ELR (cell line): ENCODE measurements at places on chromosomes 3 and 15.

GRCh38 chr3:11619461-11619860 lies 24.3 kb downstream of the VGLL4 start:
- no peak for DNase-seq

DNA sequence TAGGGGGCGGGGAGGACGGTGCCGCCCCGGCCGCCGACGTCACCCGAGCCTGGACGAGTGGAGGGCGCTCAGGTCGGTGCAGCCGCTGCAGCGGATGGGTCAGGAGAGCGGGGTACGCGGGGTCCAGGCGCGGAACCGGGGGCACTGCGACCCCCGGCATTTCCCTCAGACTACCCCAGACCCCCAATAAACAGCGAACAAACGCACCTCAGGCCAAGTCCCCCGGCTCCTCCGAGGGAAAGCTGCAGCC lies 78.9 kb downstream of the IQSEC1 start:
- peak; percentile 24 for DNase-seq

DNA sequence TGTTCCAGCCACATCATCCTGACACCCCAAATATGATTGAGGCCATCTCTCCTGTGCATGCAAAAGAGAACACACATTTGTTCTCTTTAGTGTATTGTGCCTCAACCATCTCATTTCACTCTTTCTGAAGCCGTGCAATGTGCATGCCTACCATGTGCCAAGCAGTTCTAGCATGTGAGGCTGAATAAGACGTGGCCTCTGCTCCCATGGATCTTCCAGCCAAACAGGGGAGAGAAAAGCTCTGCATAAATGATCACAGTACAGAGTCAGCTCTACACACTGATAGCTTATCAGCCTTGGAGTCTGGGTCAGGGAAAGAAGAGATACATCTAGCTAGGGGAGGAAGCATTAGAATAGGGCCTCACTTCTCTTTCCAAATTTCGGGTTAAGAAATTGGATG lies 48.2 kb upstream of the ATG7 start:
- DNase-seq: no peak

GRCh38 chr3:14536837-14537589 lies 3.1 kb downstream of the GRIP2 start:
- DNase-seq: no peak

DNA sequence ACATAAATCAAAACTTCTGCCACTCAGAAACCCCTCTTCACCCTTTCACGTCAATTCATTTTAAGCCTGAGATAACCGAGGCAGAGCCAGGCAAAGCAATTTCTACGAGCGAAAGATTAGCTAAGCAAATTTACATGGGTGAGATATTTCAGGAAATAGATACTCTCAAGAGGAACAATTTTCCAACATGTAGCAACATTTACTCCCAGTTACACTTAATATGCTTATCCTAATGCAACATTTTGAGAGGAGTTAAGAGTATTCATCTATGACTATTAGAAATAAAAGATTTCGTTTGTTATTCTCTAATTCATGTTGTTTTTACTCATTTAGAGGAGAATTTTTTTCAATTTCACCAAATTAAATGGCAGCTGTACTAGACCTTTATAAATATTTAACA lies 837 bp downstream of the TMC3 start:
- DNase-seq: no peak

DNA sequence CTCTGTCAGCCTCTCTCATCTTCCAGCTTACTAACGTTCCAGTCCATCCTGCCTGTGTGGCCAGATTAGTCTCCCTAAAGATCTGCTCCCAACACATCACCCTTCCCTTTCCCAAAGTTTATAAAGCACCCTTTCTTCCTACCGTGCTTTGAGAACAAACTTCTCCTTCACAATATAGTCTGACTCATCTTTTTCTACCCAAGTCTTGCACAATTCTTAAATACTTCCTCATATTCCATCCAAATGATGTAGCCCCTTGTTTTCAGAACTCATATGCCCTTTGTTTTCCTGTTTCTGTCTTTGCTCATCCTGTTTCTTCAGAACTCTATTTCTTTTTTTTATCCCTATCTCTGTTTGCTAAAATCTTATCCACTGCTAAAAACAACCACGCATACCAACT lies 326.8 kb downstream of the MFSD1 start:
- DNase-seq: peak; percentile 88

DNA sequence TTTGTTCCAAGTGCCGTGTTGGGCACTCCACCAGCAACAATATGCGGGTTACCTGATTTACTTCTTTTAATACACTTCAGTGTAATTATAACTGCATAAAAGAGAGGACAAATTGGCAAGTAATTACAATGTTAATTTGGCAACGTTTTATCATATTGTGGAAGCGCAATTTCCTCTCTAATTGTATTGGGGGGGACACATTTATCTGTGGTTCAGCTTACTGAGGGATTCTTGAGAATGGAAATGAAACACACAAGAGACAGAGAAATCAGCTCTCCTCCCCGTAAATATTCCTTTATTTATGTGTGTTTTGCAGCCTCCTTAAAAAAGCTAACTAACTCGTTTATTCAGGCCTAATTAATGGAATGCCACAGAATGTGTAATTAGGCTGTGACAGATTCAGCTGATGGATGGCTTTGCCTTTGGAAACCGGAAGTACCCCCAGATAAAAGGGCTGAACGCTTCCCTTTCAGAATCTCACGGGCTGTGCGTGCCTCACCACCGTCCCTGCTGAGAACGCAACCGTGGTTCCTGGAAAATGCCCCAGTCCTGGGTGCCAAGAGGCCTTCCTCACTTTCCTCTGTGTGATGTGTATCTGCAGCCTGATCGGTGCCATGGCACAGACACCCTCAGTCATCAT lies 247.1 kb upstream of the ST8SIA2 start:
- DNase-seq: no peak

DNA sequence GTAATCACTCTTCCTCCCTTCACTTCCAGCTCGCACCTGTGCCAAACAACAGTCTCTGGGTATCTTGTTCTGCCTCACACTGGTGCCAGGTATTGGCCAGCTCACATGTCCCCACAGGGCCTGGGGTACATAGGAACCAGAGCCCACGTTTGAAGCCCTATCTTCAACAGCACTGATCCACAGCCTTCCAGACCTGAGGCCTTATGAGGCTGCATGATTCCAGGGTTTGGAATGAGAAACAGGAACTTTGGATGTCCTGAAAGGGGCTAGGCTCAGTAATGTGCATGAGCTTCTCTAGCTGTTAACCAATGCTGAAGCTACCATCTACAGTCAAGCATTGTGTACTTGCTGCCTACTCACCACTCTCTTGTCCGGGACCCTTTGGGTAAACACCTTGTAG lies 92.4 kb downstream of the GPR156 start:
- peak; percentile 26 for DNase-seq

GRCh38 chr3:37981348-37981664 lies 9.3 kb upstream of the VILL start:
- no peak for DNase-seq

- DNase-seq: no peak
These were observed 1288.3 kb downstream of the NSUN3 start for GRCh38 chr3:95351158-95351557.

GRCh38 chr15:88334436-88334835 lies 77.9 kb upstream of the NTRK3 start:
- DNase-seq: peak; percentile 52

DNA sequence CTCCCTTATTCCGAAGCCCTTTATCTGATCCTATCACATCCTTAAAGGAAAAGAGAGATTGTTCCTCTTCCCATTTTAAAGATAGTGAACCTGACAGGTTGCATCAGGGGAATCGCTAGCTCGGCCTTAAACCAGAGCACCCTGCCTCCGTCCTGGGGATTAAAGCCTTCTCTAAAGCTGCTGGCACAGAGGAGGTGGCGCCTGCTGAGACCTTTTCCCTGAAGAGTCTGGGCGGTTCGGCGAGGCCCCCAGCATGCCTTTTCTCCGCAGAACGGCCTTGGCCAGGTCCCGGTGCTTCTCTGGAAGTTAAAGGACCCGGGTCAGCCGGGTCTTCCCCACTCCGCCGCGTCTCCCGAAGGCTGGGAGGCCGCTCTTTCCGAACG lies 593 bp downstream of the FAM219B start:
- DNase-seq: peak; percentile 37

DNA sequence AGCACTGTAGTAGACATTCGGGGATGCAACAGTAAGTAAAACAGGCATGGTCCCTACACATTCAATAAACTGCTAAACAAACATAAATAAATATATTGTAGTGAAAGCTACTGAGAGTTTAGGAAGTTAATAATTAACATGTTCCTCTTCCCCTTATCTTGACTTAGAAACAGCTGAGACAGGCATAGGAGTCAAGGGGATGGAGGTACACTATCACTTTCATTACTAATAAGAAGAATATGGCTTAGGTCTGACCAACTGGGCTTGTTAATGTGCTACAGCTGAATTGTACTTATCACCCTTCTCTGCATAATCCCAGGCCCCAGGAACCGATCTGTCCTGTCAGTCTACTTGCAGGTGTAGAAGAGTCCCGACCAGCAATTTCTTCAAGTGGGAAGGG lies 116.3 kb upstream of the DAZL start:
- no peak for DNase-seq

DNA sequence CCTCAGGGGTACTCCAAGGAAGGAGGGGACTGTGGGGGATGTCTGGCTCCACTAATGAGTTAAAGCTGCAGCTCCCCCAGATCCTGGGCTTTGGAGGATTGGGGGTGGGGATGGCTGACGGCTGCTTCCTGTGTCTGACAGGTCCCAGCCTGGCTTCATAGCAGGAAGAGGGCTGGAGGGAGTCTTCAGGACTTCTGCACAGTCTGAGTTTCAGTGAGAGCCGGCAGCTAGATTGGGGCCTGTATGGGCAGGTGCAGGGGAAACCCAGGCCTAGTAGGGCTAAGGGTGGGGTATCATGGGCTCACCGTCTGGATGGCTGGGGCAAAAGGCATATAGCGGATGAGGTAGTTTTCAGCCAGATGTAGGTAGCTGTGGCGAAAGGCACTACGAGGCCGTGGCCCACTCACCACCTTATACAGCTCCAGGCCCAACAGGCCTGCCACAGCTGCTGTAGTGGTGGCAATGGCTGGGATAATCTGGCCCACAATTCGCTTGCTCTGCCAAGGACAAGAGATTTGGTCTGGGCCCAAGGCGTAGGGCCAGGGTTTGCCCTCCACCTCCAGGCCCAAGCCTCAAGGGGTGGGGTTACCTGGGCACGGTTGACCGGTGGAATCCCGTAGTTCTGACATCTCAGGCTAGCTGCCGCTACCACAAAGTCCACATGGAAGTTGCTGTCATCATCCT lies 4.5 kb downstream of the INKA1 start:
- no peak for DNase-seq

DNA sequence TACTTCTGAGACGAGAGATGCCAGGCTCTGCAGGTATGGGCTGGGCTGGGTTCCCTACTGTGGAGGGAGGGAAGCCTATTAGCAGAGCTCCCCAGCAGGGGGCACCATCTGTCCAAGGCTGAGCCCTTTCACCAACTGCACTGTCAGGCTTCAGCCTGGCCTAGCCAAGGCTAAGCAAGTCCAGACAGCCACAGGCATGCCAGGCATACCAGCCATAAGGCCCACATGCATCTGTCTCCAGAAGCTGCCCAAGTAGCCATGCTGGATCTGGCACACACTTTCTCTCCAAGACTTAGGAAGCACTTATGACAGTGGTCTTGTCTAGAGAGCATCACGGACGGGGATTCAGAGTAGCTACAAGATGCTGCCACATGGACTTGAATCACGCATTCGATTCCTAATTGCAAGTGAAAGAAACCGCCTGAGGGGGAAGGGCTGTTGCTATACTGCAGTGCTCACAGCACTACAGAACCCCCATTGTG lies 28.3 kb downstream of the RUVBL1 start:
- DNase-seq: peak; percentile 77

DNA sequence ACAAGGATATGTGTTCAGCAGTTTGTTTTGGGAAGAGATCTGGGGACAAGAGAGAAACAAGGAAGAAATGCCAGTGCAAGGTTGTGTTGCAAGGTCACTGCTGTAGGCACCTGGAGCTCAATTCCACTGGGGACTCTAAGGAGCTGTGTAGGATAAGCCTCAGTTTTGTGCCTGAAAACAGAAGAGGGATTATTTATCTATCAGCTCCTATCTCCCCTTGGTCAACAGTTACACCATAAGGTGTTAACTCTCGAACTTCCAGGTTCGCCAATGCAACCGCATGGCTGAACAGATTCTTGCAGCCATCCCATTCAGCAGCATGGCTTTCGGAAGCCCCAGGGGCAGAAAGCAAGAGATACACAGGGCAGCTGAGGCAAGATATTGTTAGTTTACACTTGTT lies 41.6 kb upstream of the CNOT10 start:
- DNase-seq: no peak
